ENCODE measurements at places on chromosomes 1 and 21.

DNA sequence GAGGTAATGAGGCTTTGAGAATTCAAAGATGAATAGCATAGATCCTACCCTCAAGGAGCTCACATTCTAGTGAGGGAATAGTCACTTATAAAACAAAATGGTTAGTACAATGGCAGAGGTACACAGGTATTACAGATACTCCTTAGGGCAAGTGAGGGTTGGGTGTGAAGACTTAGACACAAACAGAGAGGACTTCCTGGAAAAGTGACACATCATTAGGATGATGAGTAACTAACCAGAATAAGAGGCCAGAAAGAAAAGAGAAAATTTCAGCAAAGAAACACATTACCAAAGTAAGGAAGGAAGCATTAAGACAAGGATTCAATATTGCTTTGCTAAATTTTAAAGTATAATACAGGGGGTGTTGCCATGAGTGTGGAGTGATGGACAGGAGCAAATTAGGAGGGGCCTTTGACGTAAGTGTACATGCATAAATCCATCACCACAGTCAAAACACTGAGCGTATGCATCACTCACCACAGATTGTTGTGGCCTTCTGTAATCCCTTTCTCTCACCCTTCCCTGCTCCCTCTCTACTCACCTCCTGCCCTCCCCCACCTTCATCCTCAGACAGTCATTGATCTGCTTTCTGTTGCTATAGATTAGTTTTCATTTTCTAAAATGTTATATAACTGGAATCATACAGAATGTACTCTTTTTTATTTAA lies 7.9 kb downstream of the CD53 start:
- DNase-seq, result peak; percentile 42

DNA sequence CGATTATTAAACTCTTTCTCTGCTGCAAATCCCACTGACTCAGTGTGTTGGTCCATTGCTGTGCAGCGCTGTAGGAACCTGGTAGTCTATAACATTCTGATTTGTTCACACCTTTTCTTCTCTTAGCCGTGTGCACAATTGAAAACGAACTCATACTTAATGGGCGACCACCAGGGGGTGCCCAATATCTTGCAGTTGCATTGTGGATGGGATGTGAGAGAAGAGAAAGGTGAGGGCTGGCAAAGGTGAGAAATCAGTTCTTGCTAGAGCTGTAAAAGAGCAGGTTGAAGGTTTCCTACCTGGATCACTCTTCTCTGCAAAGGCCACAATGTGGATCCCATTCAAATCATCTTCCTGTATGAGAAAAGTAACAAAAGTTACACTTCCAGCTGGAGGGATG lies 51.0 kb downstream of the CASQ2 start:
- DNase-seq, result no peak

DNA sequence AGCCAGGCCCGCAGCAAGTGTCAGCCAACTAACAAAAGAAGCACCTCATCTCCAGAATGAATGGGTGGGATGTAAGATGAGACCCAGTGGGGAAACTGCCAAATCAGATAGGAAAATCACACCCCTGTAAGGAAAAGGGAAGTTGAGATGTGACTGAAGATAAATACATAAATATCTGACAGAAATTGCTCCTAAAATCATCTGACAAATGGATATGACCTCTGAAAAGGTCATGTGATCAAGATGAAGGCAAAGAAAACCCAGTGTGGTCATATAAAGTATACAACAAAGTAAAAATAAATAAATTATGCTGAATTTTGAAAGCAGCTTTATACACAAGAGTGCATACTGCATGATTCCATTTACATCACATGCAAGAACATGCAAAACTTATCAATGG lies 12.7 kb downstream of the SIPA1L2 start:
- no peak for DNase-seq

DNA sequence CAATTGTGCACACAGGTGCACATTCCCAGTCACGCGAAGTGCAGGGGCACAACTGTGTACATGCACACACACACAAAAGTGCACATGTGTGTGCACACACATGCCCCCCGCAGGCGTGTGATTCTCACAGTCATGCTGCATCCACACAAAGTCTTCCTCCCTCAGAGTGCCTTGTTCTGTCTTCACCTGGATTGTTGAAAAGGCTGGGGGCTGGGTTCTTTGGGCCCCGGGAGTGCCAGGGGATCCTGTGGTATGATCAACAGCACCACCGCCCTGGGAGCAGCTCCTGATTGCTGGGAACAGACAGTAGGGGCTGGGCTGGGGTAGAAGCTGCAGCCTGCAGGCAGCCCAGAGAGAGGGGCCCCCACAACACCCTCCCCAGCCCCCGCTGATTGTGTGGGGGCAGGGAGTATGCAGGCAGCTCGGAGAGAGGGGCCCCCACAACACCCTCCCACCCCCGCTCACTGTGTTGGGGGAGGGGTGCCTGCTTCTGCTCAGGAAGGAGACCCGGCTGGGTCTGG lies 3.4 kb downstream of the COL18A1 start:
- DNase-seq, result no peak

DNA sequence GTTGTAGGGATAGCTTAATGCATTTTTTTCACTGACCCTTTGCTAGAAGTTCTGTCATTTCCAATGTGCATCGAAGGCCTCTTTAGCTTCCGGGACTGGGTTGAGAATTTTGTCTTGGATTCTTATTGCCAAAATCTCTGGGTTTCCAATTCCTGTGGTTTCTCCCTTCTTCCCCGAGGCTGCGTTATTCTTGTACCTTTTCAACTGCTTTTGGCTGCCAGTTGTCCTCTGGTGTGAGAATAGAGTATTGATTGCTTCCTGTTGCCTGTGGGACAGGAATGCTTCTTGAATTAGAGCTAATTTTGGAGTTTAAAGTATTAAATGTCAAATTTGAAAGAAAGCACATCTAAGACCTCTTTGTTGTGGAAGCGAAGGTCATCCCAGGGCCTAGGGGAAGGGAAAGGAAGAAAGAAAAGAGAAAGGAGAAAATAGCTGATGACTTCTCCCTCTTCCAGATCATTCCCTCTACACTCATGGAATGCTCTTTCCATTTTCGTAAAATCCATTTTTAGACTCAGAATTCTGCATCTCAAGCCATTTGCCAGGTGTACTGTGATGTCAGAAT lies 21.1 kb downstream of the HUNK start:
- DNase-seq, result no peak

DNA sequence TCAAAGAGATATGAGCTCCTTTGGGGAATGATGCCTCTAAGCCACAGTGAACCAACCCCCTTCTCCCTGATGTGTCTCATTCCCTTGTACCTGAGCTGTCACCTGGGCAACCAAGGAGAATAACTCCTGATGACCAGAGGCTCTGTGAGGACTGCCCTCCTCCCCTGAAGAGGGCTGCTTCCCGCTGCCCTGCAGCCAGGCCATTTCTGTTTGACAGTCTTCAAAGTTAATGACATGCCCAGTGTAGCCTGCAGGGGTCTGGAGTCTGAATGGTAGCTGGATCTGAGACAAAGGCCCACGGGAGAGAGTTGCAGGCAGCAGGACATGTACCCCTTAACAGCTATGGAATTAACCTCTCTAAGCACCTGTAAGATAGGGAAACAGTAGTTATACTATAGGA lies 3.4 kb upstream of the SLFNL1 start:
- DNase-seq, result no peak

GRCh38 chr1:206580438-206581113 lies 31.7 kb downstream of the EIF2D start:
- DNase-seq, result no peak

- DNase-seq, result no peak
Observed at GRCh38 chr1:89790592-89790991, 30.2 kb upstream of the LRRC8D start.

- no peak for DNase-seq
Observed at GRCh38 chr21:37257511-37257966, 9.6 kb downstream of the VPS26C start.

DNA sequence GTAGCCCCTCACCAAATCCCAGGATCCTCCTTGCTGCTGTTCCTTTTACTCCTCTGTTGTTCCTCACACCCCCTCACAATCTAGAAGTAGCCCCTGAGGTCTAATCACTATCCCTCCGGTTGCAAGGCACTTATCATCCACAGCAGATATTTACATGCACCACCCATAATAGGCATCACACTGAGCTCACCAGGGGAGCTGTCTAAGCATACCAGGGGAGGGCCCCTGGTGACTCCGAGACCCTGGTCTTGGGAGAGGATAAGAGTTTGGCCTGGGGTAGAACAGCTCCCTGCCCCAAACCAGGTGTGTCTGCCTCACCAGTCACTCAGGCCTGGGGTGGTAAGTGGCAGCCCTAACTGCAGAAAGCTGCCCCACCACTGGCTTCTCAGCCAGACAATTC lies 37.3 kb upstream of the ZC3H12A start:
- no peak for DNase-seq

GRCh38 chr1:113765306-113766230 lies 6.3 kb upstream of the PHTF1 start:
- DNase-seq, result no peak

DNA sequence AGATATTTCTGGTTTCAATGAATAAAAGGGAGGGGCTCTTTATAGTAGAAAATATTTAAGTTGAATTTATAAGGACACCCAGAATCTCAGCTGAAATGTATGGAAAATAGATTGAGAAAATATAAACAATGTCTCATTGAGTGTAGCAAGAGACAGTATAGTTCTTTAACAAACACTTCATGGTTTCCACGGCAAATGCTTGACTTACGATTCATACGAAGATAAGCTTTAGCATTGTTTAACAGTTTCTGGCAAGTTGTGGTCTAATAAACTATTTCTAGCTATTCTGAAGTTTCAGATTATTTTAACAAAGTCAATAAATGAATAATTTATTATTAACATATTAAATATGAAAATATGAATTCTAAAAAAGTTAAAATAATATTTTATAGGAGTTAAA lies 1419.4 kb downstream of the KCNT2 start:
- DNase-seq, result no peak

- DNase-seq, result no peak
Observed at GRCh38 chr1:187408212-187409004, 579.7 kb downstream of the PLA2G4A start.

- DNase-seq, result no peak
Observed at GRCh38 chr1:119090250-119090649, 50.2 kb downstream of the WARS2 start.

- no peak for DNase-seq
Observed at GRCh38 chr1:54604572-54605370, 18.6 kb downstream of the FAM151A start.

GRCh38 chr1:16012590-16013219 lies 5.1 kb downstream of the HSPB7 start:
- DNase-seq, result no peak

DNA sequence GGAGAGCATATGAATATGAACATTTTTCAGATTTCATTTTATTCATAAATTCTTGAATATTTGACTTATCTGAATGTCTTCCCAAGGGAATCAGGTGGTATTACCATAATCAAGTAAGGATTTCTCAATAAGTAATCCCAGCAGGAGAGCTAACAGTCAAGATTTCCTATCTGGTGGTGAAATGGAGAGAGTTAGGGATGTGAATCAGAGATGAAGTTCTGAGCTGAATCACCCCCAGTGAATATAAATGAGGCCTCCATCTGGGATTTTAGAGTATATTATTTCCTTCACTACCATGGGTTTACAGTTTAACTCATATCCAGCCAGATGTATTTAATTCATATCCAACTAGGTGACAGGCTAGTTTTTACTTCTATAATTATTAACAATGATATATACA lies 61.5 kb upstream of the RGS2 start:
- DNase-seq, result no peak

- DNase-seq, result no peak
Observed at GRCh38 chr1:70979881-70980280, 67.7 kb downstream of the PTGER3 start.

DNA sequence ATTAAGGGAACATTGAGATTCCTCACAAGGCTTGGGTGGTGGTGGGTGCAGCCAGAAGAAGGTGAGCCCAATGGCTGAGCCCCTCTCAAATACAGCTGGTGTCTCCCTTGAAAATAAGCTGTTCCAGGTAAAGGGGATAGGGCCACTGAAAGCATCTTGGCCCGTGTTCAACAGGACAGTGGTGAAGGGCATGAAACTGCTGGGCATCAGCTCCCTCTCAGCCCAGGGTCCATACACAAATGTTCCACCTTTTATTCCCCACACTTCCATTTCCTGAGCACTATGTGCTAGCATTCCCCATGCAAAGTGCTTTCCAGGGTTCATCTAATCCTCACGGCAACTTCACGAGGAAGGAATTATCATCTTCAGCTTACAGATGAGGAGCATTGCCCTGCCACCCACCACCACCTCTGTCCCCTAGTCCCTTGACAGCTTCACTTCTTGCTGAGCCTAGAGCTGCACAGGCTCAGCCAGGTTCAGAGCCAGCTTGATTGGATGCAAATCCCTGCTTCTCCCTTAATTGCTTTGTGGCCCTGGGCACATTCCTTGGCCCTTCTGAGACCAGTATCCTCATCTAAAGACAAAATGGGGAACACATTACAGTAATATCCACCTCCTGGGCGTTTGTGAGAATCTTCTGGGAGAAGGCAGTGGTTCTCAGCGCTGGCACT lies 9.6 kb downstream of the TAGLN2 start:
- no peak for DNase-seq

- DNase-seq, result no peak
Observed at GRCh38 chr1:23288201-23288600, 55.9 kb downstream of the HNRNPR start.

DNA sequence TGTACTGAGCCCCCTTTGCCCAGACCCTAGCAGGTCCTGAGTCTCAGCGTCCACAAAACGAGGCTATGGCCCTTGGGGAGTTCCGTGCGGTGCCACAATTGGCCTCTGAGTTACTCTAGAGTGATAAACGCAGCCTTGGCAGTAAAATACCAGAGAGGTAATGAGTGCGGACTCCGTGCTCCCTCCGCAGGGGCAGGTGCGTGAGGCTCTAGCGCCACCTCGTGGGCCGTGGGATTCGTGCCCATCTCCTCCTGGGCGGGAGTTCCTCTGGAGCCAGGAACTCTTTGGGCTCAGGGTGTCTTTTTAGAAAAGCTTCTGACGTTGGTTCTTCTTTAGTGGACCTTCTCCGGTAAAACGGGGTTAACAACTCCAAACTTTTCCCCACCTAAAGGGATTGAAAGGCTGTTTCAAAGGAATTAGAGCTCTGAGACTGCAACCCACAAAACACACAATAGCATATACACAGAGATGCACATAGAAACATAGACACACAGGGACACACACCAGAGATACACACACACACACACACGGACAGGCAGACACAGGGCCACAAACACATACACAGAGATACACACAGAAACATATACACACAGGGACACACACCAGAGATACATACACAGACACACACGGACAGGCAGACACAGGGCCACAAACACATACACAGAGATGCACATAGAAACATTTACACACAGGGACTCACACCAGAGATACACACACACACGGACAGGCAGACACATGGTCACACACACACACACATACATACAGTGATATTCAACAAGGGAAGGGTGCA lies 99.4 kb downstream of the KCNJ15 start:
- DNase-seq, result no peak

- no peak for DNase-seq
Observed at GRCh38 chr1:221778535-221779142, 36.8 kb upstream of the DUSP10 start.

GRCh38 chr1:118396829-118397495 lies 211.9 kb upstream of the SPAG17 start:
- DNase-seq, result no peak
